Activated CD4-positive, alpha-beta T cell treated with anti-CD3 and anti-CD28 coated beads, Interleukin-2, amount 50 U/mL, for 1 hour (primary cell): ENCODE measurements at places on chromosomes 6 and 20.

DNA sequence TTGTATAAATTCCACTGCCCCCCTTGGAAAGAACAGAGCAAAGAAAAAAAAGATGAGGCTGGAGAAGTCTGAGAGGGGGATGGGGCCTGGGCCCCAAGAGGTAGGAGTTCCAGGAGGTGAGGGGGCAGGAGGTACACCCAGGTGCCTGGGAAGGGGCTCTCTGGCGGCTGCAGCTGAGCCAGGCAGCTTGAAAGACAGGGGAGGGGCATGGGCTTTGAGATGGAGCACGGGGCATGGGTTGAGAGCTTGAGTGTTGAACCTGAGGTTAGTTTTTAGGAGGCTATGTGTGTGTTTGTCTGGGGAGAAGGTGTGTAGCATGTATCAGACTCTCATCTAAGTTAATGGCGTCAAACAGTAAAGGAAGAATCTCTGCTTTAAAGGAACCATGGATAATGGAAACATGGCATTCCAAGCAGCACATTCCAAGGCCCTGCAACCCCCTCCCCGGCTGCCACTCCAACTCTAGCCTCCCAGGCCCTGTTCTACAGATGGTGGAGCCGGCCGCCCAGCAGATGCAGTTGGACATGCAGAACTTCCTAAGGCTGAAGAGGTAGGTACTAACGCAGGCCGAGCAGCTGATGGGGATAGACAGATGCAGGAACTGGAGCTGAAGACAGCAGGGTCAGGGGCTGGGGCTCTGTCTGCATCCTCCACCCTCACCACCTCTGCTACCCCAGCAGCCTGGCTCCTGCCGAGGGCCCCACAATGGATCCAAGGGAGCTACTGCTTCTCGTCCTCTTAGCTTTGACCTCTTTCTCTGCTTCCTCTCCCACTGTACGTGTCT is 42.1 kb downstream of the MDFI start:
- no peak for DNase-seq

- DNase-seq, result no peak
Measured at GRCh38 chr6:89505847-89506246, 72.9 kb downstream of the ANKRD6 start.

DNA sequence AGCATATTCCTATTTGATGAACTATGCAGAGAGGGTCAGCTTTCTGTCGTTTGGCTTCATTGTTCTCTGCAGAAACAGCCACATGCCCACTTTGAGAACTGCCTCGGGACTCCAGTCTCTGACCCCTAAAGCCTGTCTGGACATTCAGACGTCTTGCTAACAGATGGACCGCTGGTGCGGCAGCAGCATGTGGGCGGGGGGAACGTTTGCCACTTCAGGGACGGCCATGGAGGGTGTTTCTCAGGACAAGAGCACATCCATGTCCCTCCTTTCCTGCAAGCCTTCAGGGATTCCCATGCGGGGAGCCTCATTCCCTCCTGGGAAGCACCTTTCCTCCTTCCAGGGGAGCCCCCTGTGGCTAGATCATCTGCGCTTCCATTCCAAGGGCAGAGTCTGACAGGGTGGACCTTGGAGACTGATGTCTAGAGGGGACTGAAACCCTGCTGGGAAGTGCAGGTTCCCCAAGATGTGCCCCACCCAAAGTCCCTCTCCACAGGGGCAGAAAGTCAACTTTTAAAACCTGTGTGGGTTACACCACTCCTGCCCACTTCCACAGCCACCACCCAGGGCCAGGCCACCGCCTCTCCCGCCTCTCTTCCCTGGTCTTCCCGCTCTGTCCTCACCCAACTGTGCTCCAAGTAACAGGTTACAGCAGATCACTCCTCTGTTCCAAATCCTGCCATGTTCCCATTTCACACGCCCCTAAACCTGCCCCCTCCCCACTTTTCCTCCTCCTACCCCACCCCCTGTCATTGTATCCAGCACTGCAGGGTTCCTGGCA is 94.8 kb upstream of the PMEPA1 start:
- no peak for DNase-seq

DNA sequence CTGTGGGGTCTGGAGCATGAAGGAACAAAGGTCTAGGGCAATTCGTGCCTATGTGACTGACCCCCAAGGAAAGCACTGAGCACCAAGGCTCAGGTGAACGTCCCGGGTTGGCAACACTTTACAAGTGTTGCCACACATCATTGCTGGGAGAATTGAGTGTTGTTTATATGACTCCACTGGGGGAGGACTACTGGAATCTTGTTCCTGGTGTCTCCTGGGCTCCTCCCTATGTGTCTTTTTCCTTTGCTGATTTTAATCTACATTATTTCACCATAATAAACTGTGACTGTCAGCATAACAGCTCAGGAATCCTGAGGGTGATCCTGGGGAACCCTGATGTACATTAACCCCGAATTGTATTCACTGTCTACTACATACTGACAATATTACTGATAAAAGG is 207.7 kb upstream of the BMP2 start:
- no peak for DNase-seq

- DNase-seq, result peak; percentile 79
Measured at GRCh38 chr20:38057351-38057972, 23.9 kb downstream of the RPRD1B start.

DNA sequence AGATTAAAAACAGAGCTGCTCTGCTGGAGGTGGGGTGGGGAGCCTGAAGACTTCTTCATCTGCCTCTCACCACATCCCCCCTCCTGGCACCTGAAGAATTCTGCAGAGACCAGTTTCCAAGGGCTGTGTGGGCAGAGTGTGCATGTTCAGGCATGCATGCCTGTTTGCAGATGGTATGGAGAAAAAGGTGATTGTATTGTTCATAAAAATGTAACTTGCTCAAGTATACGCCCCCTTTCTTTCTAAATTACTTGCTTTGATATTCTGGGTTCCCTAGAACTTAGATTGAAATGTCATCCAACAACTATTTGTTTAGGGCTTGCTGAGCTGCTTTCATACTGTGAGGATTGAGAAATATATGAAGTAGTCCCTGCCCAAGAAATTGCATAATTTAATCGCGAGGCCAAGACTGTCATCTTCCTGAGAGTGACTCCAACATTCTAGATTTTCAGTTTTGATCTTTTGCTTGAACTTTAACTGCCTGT is 83.6 kb downstream of the LCA5 start:
- no peak for DNase-seq

- no peak for DNase-seq
Measured at GRCh38 chr6:37056439-37057127, 51.1 kb downstream of the FGD2 start.

DNA sequence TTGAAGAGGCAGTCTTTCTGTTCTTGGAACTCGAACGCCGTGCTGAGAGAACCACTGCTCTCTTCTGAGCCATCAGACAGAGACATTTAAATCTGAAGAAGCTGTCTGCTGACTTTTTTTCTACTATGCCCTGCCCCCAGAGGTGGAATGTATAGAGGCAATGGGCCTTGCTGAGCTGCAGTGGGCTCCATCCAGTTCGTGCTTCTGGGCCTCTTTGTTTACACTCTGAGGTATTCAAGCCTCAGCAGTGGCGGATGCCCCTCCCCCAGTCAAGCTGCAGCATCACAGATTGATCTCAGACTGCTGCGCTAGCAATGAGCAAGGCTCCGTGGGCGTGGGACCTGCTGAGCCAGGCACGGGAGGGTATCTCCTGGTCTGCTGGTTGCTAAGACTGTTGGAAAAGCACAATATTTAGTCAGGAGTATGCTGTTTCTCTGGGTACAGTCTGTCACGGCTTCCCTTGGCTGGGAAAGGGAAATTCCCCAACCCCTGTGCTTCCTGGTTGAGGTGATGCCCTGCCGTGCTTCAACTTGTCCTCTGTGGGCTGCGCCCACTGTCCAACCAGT is 526.8 kb downstream of the CD109 start:
- DNase-seq, result no peak

DNA sequence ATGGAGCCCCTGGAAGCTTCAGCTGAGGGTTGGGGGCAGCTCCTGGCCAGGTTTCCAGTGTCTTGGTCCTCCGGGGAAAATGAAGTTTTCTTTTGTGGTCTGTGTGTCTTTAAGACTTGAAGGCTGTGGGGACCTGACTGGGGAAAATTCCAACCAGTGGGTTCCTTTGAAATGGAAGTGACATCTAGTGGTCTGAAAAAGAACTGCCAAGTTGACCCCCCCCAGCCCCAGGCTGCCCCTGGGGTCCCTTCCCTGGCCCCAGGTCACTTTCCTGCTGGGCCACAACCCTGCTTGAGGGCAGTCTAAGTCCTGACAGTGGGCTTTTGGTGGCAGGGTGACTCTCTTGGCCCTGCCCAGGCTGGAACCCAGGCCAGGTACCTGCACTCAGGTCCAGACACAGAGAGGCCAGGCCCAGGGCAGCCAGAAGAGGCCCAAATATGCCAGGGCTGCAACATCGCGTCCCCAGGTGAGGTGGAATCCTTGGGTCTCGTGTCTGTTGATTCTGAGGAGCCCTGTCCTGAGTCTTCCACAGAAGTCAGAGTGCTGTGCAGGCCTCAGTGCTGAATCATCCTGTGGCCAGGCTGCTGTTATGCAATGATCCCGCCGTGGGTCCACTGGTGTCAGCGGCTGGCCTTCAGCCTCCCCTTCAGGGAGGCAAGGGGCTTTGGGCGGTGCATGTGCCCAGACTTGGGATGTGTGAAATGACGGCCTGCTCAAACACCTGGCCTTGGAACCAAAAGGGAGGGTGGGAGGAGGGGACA is 68.4 kb downstream of the VEGFA start:
- no peak for DNase-seq

DNA sequence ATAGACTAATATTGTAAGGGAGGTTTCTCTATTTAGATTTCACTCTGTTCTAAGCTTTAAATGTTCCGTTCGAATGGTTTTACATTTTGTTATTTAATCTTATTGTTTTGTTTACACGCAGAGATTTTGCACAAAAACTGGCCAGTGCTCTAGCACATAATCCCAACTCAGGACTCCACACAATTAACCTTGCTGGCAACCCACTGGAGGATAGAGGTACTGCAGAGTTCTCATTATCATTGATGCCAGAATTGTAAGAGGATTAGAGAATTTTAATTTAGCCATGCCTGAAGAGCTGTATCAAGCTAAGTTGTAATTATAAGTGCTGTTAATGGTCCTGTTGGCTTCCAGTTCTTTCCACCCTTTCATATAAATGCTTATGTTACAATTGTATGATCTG is 179.7 kb upstream of the SCGN start:
- no peak for DNase-seq

- DNase-seq, result peak; percentile 60
Measured at GRCh38 chr6:26017632-26017966, 55.0 kb downstream of the TRIM38 start.

DNA sequence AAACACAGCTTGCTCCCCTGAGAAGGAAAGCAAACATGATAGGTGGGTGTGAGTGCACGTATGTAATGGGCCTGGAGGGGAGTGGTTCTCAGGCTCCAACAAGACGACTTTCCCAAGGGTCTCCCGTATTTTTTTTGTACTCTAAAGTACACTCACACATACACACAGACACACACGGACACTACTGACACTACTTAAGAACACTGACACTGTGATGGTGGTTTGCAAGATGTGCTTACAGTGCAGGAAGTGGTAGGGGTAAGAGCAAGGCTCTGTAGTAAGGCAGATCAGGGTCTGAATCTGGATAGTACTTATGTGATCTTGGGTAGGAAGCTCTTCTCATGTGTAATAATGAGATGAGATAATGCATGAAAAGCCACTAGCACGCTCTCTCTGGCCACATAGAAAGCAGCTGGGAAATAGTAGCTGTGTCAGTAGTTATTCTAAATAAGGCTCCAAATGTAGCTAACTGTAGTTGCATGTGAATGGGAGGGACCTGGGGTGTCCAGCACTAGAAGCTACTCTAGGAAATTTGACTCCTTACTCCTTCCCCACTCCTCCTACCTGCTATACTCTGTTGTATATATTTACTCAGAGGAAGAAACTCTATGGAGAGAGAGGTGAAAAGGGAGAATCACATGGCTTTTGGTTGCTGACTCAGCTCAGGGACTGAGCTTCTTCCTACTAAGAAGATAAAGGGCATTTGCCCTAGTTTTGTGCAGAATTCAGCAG is 8.4 kb upstream of the ZBTB24 start:
- DNase-seq, result no peak

DNA sequence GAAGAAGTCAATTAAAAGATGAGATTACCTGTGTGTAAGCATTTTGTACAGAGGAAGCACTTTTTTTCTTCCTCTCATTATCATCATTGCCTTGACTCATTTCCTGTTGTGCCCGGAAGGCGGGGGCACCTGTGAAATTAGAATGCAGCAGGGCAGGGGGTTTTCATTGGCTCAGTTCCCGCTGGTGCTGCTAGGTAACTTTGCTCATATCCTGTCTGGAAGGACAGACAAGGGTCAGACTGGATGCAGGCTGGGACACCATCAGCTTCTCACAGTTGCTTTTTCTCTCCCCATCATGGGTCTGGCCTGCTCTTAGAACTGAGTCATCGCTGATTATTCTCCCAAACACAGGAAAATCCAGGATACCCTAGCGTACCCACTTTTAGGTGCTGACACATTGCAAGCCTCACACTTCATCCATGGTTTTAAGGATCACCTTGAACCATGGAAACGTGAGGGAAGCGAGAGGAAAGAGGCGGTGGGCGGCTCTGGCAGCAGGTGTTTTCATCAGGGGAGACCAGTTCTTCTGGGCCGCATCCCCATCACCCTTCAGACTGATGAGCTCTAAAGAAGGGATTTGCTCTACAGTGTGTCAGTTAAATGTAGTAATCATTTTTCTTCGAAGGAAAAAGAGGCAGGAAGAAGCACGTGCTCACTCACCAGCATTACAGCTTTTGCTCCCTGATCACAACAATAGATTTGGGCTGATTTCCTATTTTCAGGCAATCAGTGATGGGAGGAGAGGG is 195.7 kb upstream of the SASH1 start:
- peak; percentile 17 for DNase-seq

- DNase-seq, result peak; percentile 19
Measured at GRCh38 chr20:62685781-62686555, 22.7 kb upstream of the NTSR1 start.

GRCh38 chr20:7908905-7909304 is 31.4 kb downstream of the HAO1 start:
- DNase-seq, result no peak

DNA sequence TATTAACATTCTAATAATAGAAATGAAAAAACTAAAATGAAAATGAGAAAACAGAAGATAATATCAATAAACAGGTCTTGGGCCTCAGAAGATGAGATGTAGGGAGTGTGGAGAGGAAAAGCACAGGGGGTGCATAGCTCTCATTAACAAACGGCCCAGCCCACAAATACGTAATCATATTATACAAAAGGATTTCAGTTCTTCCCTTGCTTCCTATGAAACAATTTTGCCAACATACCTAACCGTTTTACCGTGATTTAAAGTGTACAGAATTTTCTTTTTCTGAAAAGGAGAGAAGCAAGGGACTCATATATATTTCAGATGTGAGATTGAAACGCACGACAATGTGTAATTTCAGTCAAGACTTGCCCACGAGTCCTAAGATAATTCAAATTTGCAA is 136.0 kb downstream of the HFE start:
- DNase-seq, result no peak

DNA sequence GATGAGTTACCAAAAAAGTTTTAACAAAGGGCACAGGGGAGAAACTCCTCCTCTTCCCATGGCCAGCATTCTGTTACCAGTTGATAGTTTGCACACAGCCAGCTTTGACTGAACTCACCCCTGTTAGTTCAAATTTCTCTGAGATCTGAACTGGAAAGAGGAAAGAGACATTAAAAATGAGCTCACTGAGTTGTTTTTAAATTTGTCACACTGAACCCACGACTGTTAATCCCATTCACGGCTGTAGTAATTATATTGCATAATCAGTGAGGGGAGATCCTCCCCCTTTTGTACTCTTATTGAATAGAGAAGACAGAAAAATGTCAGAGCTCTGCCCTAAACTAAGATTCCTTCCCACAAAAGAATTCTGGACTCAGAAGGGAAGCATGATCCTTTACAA is 17.5 kb upstream of the DSP start:
- no peak for DNase-seq

GRCh38 chr6:47532981-47533585 is 55.5 kb downstream of the CD2AP start:
- no peak for DNase-seq

GRCh38 chr20:50565871-50566270 is 55.7 kb downstream of the PTPN1 start:
- no peak for DNase-seq
